Cardiac septum (tissue), 1 donor: ENCODE measurements at places on chromosomes 2 and 18.
A peak's percentile ranks its signal among the peaks of the same experiment; 100 is the strongest.

DNA sequence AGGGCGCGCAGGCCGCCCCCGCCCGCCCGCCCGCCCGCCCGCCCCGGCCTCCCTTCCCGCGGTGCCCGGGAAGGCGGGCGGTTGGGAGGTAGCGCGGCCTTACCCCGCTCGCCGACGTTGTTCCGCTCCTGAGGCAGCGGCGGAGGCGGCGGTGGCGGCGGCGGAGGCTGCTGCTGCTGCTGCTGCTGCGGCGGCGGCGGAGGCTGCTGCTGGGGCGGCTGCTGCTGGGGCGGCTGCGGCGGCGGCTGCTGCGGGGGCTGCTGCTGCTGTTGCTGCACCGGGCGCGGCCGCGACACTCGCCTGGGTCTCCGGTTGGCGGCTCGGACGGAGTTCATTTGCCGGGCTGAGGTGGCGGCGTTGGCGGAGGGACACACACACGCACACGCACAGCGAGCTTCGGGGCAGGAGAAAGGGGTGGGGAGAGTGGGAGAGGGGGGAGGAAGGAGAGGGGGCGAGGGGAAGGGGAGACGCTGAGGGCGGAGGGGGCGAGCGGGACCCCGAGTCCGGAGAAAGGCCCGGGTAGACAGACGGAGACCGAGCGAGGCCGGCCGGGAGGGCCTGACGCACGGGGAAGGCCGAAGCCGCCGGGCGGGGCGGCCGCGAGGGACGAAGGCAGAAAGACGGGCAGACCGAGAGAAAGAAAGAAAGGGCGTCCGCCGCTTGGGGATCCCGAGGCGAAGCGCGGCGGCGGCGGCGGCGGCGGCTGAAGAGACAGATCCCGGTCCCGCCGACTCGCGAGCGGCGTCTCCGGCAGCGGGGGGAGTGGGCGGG lies 727 bp downstream of the FBXO11 start:
- peak; percentile 79 for DNase-seq

DNA sequence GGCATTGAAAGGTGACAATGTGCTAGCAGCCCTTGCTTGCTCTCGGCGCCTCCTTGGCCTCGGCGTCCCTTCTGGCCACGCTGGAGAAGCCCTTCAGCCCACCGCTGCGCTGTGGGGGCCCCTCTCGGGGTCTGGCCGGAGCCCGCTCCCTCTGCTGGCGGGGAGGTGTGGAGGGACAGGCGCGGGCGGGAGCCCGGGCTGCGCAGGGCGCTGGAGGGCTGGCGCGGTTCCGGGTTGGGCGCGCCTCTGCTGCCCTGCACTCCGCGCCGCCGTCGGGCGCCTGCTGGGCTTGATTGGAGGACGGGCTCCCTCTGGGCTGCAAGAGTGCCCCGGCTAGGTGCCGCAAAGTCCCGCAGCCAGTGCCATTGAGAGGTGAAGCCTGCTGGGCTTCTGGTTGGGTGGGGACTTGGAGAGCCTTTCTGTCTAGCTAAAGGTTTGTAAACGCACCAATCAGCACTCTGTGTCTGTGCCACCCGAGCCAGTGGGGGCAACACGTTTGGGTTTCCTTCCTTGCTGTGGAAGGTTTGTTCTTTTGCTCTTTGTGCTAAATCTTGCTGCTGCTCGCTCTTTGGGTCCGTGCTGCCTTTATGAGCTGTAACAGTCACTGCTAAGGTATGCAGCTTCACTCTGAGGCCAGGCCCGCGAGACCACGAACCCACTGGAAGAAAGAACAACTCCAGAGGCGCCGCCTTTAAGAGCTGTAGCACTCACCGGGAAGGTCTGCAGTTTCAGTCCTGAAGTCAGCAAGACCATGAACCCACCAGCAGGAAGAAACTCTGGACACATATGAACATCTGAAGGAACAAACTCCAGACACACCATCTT lies 14.8 kb upstream of the IMP4 start:
- no peak for DNase-seq

GRCh38 chr2:119735565-119735964 lies 24.2 kb upstream of the PTPN4 start:
- DNase-seq, result no peak

DNA sequence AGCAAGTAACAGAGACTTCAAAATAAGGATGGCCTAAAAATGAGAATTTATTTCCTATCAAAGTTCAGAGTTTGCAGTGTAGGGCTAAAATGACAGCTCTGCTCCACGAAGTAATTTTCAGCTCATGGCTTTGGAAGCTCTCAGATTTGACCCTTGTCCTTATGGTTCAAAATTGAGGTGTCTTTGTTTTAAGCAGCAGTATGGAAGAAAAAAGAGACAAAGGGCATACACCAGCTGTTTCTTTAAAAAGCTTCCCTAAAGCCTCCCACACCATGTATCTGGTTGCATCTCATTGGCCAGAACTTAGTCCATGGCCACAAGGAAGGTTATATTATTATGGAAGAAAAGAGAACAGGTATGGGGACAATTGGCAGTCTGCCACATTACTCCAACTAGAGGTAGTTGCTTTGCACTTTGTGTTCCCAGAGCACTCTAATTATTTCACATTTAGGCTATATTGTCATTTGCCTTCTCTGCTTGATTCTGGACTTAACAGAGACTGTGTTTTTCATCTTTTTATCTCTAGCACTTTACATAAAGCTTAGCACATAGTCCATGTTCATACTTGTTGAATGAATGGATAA lies 180.4 kb downstream of the MCFD2 start:
- no peak for DNase-seq

DNA sequence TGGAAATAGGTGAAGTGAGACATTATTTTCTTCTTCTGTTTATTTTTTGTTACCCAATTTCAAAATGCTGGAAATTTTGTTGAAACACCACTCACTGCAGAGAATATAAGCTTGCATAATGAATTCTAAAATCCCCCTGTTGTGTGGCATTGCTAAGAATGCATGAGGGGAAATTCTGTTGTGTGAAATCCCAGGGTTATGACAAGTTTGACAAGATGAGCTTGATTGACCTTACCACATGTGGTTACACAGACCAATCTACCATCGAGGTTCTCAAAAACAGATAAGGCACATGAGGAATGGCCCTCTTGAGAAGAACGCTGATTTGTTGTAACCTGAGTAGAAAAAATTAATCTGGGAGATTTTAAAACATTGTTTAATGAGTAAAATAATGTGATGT lies 261.6 kb upstream of the MMADHC start:
- no peak for DNase-seq

DNA sequence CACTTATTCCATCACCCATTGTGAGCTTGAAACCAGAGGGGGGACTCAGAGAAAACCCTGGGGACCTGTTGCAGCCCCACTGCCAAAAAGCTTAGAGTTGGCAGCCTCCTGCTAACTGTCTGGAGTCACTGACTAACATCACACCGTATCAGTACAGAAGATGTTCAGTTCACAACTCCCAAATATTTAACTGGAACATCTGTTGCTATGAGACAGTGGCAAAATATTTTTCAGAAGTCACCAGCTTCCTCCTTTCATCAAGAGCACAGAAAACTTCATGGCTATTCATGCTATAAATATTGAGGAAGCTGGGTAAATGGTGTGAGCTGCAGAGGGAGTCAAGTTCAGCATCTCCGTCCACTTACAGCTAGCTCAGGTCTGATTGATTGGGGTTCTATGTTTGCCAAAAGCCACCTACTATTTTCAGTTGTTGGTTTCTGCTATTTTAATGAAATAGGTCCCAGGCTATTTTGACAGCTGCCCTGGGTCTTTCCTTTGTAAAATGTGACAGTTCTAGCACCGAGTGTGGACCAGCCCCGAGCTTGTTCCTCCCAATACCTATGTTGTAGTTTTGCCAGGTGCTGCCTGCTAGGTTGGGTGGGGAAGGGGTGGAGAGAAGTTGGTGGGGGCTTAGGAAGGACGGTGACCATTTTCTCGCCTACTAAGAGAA lies 9.8 kb downstream of the TUBB6 start:
- no peak for DNase-seq

DNA sequence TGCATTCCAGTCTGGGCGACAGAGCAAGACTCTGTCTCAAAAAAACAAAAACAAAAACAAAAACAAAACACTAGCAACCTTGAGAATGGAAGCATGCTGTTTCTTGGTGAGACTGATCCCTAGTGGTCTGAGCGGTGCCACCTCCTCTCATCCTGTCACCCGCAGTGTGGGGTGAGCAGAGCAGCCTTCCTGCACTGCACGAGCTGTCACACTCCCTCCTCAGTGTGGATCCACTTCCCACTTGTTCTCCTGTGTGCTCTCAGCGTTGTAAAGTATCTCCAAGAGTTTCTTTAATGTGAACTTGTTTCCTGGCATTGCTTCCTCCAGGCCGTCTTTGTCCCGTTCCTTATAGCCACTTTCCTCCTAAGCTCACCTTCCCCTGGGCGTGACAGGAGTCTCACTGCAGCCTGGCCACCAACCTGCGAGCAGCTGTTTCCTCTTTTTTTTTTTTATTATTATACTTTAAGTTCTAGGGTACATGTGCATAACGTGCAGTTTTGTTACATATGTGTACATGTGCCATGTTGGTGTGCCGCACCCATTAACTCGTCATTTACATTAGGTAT lies 220.5 kb downstream of the FAM210A start:
- DNase-seq, result no peak

- no peak for DNase-seq
These were observed 17.3 kb upstream of the ARHGAP25 start for GRCh38 chr2:68717305-68717661.

DNA sequence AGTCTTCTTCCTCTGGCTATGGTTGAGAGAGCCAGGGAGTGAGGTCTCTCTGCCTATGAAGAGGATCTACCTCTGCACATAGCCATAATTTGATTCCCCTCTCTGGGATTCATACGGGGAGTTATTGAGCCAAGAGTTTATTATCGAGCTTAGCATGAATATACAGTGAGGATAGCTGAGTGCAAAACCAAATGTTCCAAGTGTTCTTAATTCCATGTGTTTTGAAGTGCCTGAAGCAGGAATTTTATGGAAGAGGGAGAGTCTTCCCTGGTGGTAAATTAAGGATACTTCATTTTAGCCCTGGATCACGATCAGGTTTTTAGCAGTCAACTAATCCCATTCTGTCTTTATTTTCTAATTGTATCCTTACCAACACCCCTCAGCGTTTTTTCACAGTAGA lies 270.6 kb downstream of the C1D start:
- DNase-seq, result no peak

GRCh38 chr2:25375371-25375988 lies 33.8 kb upstream of the DNMT3A start:
- DNase-seq, result no peak

GRCh38 chr2:100234141-100234540 lies 88.2 kb downstream of the LONRF2 start:
- DNase-seq, result no peak

DNA sequence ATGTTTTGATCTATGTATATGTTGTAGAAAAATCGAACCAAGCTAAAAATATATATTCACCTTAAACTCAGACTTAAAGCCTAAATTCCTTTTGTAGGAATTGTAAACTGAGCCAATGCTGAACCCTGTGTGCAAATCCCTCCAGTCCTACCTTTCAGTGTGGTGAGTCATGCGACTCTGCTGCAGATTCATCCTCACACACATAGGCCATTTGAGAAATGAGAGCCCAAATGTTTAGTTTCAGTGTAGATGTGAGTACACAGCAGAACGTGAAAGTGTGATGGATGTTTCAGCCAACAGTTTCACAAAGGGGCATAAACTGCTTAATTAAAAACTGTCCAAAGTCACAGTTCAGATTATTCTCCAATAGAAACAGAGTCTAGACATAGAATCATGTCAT lies 193.2 kb downstream of the CDH19 start:
- DNase-seq, result no peak

GRCh38 chr2:210536973-210537650 lies 19.3 kb upstream of the CPS1 start:
- DNase-seq, result no peak

DNA sequence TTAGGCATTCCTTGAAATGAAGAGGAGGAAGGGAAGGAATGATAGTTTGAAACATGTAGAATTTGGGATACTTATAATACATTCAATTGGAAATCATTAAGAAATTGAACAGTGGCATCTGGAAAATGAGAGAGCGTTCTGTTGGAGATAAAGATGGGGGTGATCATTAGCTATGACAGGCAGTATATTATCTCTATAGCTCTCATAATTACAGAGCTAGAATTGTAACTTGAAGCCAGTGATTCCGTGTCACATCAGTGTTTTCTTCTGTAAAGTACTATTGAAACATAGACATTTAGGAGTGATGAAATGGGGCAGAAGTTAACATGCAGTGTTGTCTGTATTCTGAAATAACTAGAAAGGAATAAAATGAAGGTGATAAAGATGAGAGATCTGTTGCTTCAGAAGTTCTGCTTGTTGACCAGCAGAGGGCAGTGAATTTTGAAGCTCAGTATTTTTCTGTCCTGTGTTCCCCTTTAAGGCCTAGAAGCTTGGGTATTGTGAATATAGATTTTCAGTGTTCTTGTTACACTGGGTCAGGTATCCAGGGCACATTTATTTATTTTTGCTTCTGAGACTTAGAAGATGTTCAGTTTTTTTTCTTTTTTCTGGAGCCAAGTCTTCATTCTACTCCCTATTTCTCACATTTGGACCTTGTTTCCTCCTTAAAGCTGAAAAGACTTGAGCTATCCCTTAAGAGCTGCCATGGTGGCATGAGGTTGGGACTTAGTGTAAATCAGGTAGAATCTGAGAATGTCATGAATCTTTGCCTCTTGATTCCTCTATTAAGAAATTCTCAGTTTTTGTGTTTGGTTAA lies 157.4 kb downstream of the TAF4B start:
- no peak for DNase-seq

- DNase-seq, result no peak
These were observed 37.0 kb downstream of the CD8B2 start for GRCh38 chr2:106523976-106524665.

- no peak for DNase-seq
These were observed 18.3 kb upstream of the HNRNPLL start for GRCh38 chr2:38621018-38621417.

- DNase-seq, result no peak
These were observed 376.3 kb upstream of the FIGN start for GRCh38 chr2:164112105-164112504.

GRCh38 chr2:27839022-27839618 lies 51.1 kb downstream of the RBKS start:
- DNase-seq, result no peak

DNA sequence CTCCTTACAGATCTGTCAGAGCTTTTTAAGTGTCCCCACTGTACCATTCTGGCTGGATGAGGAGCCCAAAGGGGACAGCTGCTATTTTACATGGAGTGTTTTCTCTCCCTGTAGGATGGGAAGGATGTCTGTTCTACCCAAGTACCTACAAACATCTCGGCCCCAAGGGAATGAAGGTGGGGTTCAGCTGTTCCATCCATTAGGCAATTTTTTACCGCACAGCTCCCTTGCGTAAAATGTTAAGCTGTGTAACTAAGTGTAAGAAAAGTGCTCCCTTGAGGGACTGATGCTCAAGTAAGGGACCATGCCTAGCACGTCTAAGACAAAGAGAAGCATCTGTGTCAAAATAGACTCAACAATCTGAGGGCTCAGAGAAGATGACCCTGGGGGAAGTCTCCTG lies 180.3 kb downstream of the MYO5B start:
- DNase-seq, result no peak
